ENCODE measurements at places on chromosomes 13 and 19. TPM values are rescaled to one million over a fixed set of nuclear protein-coding genes. Genes with fewer than 3 reads are reported as not detected.
A peak's percentile ranks its signal among the peaks of the same experiment; 100 is the strongest.

DNA sequence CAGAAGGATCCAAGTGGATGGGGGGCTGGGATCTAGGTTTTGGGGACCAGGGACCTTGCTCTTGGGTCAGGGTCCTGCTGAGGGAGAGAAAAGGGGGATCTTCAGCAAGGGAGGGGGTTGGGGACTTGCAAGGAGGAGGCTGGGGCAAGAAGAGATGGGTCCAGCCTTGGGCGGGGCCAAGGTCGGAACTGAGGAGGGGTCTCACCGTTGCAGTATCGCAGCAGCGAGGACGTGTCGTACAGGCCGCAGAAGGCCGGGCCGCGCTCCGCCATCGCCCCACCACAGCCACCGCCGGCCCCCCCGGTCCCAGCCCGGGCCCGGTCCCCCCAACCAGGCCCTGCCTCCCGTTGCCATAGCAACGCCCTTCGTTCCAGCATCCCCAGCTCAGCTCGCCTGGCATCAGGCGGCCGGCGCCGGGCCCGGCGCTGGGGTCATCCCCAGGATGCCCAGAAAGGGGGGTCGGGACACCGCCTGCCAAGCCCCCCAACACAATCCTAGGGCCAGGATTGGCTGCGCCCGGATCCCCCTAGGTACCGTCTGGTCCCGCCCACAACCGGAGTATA is 6.0 kb upstream of the EML2 start:
- no peak for DNase-seq

DNA sequence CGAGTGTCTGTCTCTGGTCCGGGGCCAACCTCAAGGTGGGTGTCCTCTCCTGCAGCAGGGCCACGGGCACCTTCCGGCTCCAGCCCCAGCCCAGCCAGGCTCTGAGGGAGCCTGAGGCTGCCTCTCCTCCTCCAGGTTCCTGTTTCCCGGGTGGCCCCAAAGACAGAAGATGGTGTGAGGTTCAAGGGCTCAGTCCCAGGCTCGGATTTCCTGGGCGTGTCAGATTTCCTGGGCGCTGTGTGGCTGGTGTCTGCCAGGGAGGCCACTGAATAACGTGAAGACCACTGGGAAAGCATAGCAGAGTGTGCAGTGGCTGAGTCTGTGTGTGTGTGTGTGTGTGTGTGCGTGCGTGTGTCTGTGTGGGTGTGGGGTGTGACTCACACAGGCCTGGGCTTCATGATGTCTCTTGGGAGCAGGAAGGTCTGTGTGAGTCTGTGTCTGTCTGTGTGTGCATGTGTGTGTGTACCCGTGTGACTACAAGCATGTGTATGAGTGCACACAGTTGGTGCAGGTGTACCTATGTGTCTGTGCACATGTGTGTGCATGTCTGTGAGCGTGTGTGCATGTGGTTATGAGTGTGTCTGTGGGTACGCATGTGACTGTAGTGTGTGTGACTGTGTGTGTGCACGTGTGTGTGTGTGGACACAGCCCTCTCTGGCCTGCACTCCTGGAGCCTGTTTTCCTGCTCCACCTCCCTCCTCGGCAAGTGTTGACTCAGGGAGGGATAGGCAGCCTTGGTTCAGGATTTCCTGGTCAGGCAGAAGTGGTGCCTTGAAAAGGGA is 28.3 kb downstream of the CEBPA start:
- peak; percentile 85 for DNase-seq

DNA sequence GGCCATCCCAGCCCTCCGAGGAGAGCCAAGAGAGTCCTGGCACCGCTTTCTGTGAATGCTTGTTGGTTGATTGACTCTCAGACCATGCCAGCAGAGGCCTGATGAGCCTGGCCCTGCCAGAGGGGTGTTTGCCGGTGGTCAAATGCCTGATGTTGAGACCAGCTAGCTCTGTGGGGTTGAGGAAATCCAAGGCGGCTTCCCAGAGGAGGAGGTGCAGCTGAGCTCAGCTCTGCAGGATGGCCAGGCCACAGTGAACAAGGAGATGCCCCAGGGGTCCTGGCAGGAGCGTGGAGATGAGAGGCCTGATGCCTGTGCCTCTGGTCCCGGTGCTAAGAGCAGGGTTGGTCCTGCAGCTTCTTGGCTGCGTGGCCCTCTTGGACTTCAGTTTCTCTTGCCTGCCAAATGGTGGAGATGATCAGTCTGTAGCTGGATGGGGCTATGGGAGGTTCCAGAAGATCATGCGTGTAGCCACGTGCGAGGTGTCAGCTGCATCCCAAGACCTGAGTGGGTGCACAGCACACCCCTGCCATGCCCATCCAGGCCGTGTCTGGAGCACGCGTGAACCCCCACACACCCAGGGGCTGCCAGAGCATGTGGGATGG is 16.8 kb downstream of the NFIC start:
- no peak for DNase-seq

GRCh38 chr13:78436311-78436710 is 167.0 kb downstream of the POU4F1 start:
- no peak for DNase-seq

GRCh38 chr19:18590273-18591272 is 2.0 kb downstream of the REX1BD start:
- DNase-seq, result peak; percentile 39

- DNase-seq, result no peak
Observed at GRCh38 chr19:13459351-13459750, 46.9 kb downstream of the CACNA1A start.

- DNase-seq, result peak; percentile 18
Observed at GRCh38 chr13:73074014-73074413, 15.2 kb downstream of the KLF5 start.

- no peak for DNase-seq
Observed at GRCh38 chr19:41924151-41925145, 3.8 kb downstream of the ERFL start.

DNA sequence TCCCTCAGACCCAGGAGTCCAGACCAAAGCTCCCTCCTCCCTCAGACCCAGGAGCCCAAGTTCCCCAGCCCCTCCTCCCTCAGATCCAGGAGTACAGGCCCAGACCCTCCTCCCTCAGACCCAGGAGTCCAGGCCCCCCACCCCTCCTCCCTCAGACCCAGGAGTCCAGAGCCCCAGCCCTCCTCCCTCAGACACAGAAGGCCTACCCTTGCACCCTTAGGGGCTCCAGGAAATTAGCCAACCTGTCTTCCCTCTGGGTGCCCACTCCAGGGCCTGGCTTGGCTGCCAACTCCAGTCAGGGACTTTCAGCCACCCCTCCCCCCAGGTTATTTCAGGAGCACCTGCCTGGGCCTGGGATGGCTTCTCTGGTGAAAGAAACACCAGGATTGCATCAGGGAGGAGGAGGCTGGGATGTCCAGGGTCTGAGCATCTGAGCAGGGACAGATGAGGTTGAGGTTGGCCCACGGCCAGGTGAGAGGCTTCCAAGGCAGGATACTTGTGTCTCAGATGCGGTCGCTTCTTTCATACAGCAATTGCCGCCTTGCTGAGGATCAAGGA is at the start of gene FGF21:
Gene FGF21 (plus strand): TSS at position 441 of the 558 bp plus-strand sequence. CDS start 713 bp downstream, outside the sequence.
- no peak for DNase-seq

DNA sequence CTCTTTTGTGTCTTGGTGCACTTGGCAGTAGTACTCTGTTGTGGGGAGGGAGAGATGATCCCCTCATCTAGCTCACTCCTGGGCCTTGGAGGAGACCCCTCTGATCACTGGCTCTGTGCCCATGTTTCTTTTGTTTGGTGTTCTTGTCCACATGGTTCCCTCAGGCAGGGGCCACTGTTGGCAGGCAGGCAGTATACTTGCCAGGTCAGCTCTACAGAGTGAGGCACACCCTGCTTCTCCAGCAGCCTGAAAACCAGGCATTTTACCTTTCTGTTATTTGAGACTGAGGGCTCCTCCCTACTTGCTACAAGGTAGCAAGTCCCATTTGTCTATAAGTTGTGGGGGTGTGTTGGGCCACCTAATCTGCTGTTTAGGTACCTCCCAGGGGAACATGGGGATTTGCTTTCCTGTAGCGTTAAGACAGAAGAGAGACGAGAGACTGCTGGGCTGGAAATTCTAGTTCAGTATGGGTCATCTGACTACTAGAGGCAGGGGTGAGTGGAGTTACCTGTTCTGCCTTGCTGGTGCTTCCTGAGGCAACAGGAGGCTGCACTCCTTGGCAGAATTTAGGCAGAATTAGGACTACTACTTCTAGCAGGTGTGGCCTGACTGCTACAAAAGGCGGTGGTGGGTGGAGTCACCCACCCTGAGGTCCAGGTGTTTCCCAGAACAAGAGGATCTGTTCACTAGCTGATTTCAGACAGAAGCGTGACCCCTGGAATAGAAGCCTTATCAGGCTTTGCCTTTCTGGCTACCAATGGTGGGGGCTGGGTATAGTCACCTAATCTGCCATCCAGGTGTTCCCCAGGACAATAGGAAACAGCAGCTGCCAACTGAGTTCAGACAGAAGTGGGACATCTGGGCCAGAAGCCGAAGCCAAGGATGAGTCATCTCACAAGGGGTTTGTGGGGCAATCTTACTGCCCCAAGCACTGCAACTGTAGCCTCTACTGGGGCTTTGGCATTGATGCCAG is 843.0 kb upstream of the ATXN8OS start:
- no peak for DNase-seq

DNA sequence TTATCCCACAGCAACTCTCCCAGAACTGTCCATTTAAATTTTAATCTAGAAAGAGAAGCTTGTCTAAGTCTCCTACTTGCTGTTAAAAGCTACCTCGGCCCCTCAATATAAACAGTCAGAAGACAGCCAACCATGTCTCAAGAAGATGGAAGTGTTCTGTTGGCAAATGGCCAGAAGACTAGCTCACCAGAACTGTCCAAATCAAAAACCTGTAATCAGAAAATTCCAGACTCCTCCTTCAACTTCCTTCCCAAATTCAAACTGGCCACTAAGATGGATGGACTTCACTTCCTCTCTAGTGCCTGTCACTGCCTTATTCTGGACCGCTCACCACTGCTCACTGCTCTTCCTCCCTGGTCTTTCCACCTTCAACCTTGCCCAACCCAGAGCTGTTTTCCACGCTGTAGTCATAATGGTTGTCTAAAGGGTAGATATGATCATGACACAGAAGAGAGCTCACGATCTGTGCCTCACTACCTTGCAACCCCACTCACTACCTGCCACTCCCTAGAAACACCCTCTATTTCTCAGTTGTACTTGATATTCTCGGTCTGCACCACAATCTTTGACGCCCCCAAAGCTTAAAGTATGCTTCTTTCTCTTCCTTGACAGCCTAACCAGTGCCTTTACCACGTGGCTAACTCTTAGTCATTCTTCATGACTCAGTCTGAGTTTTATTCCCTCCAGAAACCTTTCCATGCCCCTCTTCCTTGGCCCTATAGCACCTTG is 9.2 kb downstream of the FGF14 start:
- DNase-seq, result no peak

DNA sequence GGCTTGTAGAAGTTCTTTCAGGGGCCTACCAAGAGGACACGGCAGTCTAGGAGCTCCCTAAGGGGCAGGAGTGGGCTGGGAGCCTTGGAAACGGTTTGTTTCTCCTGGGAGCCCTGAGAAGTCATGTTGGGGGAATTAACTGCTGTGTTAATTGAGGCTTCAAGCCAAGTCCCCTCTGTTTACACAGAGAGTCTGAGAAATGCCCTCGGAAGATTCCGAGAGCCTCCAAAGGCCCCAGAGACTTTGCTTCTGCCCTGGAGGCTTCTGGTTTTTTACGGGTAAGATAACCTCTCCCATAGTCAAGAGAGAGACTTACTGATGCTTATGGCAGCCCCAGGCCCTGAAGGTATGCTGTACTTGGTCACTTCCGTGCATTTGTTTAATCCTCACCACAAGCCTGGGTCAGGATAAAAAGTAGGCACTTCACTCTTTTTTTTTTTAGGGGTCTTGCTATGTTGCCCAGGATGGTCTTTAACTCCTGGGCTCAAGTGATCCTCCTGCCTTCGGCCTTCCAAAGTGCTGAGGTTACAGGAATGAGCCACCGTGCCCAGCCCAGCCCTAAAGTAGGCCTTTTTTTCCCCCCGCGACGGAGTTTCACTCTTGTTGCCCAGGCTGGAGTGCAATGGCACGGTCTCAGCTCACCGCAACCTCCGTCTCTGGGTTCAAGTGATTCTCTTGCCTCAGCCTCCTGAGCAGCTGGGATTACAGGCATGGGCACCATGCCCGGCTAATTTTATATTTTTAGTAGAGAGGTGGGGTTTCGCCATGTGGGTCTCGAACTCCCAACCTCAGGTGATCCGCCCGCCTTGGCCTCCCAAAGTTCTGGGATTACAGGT is 15.2 kb downstream of the IER2 start:
- no peak for DNase-seq

DNA sequence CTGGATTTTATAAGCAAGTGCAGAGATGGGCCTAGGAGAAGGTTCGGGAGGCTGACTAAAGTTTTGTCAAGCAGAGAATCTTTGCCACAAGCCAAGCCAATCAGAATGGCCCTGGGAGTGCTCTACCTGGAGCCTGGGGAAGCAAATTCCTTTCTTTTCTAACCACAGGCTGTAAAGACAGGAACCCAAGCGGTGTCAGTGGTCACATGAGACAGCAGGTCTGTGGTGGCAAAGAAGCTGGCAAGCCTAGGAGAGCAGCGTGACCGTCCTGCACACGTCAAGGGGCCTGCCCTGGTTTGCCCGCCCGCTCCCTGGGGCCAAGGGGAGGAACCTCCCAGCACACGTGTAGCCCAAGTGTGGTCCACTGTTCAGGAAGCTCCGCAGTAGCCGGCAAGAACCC is 90.8 kb downstream of the IPO5 start:
- DNase-seq, result no peak

- DNase-seq, result no peak
Observed at GRCh38 chr13:98838776-98839175, 86.3 kb upstream of the SLC15A1 start.

GRCh38 chr19:19062454-19063182 is 1.2 kb upstream of the SLC25A42 start:
- peak; percentile 75 for DNase-seq

- DNase-seq, result no peak
Observed at GRCh38 chr13:23828086-23828485, 61.1 kb downstream of the MIPEP start.

DNA sequence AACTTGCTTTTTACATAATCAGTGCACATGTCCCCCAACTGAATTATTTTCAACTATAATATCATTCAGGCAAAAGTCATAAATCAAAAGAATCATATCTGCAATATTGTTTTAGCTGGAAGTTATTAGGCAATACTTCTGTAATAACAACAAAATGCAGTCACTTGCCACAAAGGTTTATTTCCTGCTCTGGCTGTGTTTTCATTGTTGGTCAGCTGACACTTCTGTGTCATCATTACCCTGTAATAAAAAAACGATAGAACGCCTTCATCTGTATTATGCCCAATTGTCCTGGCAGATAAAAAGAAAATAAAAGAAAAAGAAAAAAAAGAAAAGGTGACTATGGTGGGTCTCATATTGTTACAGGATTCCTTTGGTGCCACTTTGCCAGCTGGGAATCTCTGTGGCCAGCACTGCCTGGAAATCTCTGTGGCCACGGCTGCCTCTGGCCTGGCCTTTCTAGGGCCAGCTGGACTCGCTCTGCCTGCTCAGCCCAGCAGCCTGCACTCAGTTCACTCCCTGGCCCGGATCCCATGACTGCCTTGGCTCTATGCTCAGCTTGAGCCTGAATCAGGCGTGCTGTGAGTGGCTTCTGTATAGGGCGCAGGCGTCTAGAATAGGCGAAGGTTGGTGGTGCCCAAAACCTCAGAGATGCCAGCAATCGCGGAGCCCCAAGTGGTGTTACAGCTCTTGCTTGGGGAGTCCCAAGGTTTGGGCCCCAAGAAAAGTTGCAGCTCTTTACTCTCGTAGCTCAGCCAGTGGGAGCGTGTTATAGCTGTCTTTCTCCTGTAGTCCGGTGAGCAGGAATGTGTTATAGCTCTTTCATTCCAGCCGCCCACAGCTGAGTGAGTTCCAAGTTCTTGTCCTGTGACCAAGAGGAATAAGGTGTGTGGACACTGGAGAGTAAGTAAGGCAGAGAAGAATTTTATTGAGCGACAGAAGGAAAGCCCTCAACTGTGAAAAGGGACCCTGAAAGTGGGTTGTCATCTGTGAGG is 1227.1 kb downstream of the SLITRK1 start:
- peak; percentile 91 for DNase-seq

GRCh38 chr19:5799247-5800241 is 5.3 kb upstream of the NRTN start:
- DNase-seq, result no peak

PROZ gene
- not detected for total RNA-seq

EDNRB gene
- total RNA-seq, result 1.7 TPM

LONP1 gene
- 71.2 TPM for total RNA-seq

All from LHCN-M2 (cell line).